CD4-positive, alpha-beta T cell treated with Interferon alpha-2 for 1 hour (primary cell): ENCODE measurements at places on chromosomes 1 and 21.

- DNase-seq = no peak
These were observed 75.5 kb downstream of the VCAM1 start for GRCh38 chr1:100794748-100795645.

- no peak for DNase-seq
These were observed 29.1 kb upstream of the CAPZB start for GRCh38 chr1:19514391-19514831.

DNA sequence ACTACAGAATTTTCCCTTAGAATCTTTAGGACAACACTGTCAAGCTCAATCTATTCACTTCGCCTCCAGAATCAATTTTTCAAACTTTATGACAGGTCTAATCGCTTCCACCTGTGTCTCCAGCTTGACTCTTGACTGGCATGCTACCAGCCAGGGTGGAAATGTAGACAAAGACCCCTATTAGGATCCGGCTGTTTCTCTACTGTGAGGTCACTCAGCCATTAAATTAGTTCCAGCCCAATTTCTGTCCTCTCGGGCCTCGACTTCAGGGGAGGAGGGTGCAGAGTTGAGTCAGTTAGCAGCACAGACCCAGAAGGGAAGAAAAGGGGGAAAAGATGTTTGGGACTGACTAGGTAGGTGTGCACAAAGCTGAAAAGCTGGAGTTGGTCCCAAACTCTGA, 78.5 kb downstream of the HLCS start:
- DNase-seq = no peak

DNA sequence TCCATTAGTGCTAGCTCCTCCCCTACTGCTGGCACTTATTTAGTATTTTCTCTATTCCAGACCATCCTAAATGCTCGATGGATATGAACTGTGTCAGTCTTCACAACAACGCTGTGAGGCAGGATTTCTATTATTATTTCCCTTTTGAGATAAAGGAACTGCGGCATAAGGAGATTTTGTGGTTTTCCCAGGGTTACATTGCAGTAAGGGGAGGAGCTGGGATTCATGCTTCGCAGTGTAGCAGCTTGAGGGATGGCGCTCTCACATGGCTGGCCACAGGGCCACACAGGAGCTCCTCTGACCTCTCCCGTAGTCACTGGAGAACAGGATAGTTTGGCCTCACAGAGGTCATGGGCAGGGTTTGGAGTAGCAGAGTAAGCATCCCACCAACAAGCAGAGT, 116.9 kb downstream of the BEND5 start:
- no peak for DNase-seq

DNA sequence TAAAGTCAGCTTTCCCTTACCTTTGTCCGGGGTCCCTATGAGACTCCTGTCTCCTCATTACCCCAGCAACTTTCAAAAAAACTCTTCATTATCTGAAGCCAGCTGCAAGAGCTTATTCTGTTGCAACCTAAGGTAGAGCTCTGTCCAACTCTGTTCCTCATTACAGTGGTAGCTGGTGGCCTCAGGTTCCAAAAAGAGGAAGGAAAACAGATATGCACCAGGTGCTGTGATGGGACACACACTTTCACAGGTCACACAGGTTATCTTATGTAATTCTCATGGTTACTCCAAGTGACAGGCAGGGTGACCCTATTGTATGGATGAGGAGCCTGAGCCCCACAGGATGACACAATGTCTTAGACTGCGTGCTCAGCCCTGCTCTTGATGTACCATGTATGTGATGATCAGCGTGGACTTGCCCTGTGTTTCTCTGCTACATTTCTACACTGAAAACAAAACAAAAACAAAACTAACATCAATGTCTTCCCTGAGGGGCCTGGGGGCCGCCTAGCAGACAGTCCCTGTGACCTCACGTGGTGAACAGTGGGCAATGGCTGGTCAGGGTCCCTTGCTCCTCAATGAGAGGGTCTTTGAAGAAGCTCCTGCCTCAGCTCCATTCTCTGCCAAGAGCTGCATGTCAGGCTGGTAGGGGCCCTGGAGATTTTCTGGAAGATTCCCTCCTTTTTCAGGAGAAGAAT, 9.7 kb upstream of the TENT5C start:
- peak; percentile 34 for DNase-seq

- peak; percentile 24 for DNase-seq
These were observed 46.6 kb downstream of the FCRL5 start for GRCh38 chr1:157505481-157506272.

- DNase-seq = no peak
These were observed 1.7 kb downstream of the EGLN1 start for GRCh38 chr1:231420299-231420958.

DNA sequence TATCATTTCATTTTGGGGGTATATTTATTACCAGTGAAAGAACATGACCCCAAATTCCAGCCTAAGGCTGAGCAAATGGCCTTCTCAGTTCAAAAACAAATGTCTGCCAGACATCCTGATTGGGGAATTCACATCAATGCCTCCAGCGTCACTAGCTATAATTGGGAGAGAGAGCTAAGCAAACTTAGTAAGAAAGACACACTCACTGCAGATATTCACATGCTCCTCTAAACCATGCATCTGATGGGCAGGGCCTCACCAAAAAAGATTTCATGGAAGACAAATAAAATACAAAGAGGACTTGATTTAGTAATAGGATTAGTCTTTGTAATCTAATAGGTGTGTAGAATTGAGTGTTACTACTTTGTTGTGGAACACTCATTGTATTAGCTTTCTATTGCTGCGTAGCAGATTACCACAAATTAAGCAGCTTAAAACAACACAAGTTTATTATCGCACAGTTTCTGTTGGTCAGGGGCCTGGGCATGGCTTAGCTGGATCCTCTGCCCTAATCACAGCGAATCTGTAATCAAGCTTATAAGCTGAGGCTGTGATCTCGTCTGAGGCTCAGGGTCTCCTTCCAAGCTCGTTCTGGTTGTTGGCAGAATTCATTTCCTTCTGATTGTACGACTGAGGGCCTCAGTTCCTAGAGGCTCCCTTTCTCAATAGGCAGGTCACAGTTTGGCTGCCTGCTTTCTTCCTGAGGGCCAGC, 243.0 kb downstream of the PBX1 start:
- DNase-seq = no peak

- no peak for DNase-seq
These were observed 47.8 kb downstream of the SELENOF start for GRCh38 chr1:86865973-86866637.

- DNase-seq = no peak
These were observed 86.4 kb downstream of the TMEM53 start for GRCh38 chr1:44587796-44588460.

- DNase-seq = no peak
These were observed 424.7 kb upstream of the CAMK1G start for GRCh38 chr1:209158851-209159250.

DNA sequence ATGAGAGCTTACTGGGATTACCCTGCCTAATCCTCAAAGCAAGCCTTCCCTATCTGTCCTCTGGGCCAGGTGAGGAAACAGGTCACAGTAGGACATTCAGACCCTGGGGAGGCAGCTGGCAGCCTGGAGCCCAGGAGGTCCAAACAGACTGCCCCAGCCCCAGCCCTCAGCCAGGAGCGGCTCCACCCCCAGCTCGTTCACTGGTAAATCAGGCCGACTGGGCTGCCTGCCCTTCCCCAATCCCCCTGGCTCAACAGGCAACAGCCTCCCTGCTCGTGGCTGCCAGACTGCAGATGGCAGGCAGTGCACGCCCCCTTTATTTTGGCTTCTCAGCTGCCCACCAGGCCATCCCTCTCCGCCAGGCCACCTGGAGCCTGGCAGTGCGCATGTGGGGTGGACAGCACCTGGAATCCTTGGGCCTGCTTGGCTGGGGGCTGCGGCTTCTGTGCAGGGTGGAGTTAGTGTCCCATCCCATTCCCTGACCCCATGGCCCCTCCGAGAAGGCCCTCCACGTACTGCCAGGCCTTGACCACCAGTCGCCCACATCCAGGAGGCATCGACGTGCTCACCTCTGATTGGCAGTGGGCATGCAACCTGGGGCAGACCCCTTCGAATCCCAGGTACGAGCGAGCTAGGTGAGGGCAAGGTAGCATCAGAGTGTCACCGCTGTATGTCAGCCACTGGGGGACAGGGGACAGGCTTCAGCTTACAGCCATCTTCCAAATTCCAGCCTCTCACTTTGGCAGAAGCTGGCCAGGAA, 11.2 kb upstream of the ZNF670 start:
- DNase-seq = no peak
